ENCODE measurements at places on chromosomes 5 and 9.
A peak's percentile ranks its signal among the peaks of the same experiment; 100 is the strongest.

DNA sequence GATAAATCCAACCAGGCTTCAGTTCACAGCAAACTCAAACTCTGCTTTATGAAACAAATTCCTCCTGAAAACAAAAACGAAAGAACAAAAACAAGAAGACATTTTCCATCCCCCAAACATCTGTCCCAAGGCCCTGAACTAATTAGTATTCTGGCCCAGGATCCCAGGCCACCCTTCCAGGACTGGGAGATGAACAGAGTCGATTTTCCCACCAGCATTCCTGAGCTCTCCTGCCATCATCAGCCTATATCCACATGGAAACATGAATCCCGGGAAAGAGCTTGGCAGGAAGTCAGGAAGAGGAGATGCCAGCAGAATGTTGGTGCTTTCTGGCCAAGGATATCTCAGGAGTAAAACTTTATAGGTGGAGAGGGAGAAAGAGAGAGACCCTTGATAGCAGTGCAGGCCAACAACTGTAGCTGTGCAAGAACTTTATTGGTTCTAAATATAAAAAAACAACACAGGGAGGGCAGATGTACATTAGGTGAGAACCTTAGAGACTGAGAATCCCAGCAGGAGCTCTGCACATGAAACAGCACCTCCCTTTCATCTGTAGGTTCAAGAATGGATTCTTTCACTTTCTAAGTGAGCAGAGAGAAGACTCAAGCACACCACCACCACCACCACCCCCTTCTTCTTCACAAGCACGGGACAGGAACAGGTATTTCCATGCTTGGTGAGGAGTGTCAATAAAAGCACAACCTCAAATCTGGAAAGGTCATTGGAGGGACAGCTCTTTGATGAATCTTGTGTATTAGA, 190.7 kb upstream of the TAS2R1 start:
- DNase-seq = no peak

DNA sequence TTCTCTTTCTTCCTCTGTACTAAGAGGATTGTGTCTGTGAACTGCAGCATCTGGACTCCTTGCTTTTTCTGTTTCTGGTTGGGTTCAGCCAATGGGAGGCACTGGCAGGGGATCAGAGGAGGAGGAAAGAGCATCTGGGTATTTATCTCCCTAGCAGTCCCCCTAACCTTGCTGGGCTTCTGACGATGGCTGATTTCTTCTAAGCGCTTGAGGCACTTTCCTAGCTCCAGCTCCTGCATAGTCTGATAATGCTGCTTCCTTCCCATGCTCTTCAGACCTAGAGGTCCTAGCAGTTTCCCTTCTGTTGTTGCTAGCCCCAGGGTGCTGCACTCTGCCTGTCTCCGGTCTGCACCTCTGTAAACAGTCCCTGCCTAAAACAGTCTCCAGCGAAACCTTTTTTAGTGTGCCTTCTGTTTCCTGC, 225.1 kb downstream of the PDZD2 start:
- DNase-seq = no peak

DNA sequence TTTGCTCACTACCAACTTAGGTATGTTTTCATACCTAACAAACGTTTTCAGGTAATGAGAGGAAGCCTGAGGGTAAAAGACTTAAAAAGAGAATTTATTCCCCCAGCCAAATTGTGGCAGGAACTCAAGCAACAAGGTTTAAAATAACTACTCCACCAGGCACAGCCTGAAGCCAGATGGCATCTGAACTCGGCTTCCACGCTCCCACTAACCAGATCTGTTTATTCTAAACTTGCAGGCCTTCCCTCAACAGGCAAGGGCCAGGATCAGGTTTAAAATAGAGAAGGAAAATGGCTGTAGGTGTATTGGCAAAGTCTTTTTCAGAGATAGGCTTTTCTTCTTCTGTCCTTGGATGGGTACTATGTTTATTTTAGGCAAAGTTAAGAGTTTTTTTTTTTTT, 89.4 kb downstream of the OTULIN start:
- DNase-seq = no peak

DNA sequence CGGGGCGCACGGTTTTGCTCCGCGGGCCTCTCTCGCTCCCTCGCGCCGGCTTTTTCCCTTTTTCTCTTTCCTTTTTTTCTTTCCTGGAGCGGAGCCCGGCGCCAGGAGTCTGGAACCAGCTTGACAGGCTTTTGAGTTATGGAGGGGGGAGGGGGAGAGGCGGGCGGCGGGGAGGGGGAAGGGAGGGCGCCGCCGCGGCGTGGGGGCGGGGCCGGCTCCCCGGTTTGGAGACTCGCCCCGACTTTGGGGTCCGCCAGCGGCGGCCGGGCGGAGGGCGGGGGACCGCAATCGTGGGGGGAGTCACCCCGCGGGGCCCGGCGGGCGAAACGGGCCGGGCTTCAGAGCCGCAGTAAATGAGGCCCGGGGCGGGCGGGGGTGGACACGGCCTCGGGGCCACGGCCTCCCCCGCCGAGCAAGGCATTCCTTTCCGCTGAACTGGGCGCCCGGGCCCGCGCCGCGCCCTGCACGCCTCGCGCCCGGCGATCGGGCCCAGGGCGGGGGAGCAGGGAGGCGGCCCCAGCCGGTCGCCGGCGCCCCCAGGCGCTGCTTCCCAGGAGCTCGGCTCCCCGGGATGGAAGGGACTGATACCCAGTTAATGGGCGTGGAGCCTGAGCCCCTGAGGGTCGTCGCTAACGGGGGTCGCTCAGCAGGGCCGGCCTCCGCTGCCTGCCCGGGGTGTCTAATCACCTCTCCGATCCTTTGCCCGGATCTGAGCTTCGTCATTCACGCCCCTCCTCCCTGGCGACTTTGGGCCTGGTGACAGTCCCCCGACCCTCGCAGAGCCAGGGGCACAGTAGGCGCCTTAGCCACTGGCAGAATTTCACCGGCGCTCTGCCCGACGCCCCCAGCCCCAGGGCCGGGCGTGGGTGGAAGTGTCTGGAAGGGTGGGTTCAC, 138.1 kb downstream of the C9orf50 start:
- DNase-seq = peak; percentile 48

- DNase-seq = no peak
Observed at GRCh38 chr5:136776022-136776927, 410.9 kb upstream of the TRPC7 start.

- DNase-seq = no peak
Observed at GRCh38 chr5:58999804-59000203, 416.9 kb downstream of the RAB3C start.

GRCh38 chr5:143771602-143772001, 40.4 kb upstream of the HMHB1 start:
- no peak for DNase-seq

GRCh38 chr5:140953234-140953633, 13.0 kb upstream of the PCDHAC2 start:
- DNase-seq = no peak

- DNase-seq = no peak
Observed at GRCh38 chr5:66002415-66002814, 76.0 kb downstream of the ERBIN start.

GRCh38 chr9:101453776-101454570, 18.4 kb upstream of the ALDOB start:
- DNase-seq = no peak

DNA sequence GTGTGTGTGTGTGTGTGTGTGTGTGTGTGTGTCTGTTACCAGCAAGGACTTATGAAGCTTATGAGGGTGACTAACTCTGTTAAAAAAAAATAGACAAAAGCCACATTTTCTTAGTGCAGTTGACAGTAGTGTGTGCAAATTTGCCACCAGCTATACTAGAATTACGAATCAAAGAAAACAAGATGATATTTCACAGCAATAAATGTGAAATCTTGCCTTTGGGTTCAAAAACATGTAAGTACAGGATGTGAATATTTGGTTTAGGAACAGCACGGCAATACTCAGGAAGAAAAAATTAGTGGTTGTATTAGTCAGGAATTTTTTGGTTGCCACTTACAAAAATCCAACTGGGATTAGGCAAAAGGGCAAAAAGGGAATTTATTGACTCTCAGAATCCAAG, 117.4 kb downstream of the NPR3 start:
- no peak for DNase-seq

- no peak for DNase-seq
Observed at GRCh38 chr5:54859316-54859715, 126.1 kb downstream of the ESM1 start.

DNA sequence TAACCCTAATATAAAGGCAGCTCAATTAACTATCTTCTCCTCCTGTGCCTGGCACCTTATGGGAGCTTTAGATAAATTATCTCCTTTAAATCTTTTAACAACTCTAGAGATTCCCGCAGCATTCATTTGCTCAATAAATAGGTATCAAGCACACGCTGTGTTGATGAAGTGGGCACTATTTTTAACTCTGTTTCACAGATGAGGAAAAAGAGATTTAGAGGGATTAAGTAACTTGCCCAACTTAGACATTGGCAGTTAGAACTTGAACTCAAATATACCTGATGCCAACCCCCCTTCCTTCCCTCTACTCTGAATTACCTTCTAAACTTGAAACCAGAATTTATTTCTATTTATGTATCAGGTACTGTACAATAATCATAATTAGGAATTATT, 112.4 kb downstream of the SH3TC2 start:
- no peak for DNase-seq

DNA sequence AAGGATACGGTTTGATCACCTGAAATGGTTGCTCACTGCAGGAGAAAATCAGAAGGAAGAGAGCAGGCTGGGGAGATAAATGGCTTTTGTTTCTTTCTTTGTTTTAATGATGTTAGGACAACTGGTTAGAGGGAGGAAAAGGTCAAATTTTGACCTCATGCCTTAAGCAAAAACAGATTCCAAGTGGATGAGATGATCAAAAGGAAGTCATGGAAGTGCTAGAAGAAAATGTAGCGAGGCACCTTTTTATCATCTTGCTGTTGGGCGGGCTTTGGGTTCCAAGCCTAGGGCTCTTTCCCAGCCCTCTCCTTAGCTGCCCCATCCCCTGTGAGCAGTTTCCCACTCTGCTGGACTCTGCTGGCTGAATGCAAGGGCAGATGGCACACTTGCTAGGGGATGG, 127.9 kb downstream of the ADAMTS2 start:
- DNase-seq = no peak

DNA sequence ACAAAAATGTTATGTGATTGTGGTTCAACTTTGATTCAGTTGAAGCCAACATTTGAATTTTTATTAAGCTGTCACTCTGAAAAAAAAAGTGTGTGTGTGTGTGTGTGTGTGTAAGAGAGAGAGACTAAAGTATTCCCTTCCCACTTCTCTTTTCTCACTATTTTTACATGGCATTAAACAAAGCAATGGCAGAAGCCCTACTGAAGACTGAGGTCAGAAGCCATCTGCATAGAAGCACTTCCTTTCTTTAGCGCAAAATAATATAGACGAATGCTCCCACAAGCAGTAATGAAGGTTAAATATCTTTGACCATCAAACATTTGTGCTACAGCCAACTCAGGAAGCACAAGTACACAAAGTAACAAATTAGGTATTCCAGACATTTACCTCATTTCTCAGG, 540.5 kb downstream of the KCTD16 start:
- DNase-seq = no peak

- DNase-seq = no peak
Observed at GRCh38 chr5:162429142-162429541, 361.6 kb downstream of the GABRG2 start.

DNA sequence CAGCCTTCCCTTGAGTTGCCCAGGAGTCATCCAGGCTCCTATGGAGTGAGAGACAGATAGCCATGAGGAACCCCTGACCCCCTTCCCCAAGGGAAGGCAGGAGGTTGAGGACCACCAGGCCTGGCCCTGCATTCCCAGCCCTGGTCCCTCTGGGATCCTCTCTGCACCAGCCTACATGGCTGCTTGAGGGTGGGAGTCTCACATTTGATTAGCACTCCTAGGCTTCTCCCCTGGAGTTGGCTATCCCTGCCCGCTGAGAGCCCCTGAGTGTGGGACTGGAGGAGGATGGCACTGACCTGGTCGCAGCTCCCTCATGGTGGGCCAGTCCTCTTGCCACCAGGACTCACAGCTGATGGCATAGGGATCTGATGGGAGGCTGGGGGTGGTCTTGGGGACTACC, 46.7 kb downstream of the SAR1B start:
- DNase-seq = no peak

DNA sequence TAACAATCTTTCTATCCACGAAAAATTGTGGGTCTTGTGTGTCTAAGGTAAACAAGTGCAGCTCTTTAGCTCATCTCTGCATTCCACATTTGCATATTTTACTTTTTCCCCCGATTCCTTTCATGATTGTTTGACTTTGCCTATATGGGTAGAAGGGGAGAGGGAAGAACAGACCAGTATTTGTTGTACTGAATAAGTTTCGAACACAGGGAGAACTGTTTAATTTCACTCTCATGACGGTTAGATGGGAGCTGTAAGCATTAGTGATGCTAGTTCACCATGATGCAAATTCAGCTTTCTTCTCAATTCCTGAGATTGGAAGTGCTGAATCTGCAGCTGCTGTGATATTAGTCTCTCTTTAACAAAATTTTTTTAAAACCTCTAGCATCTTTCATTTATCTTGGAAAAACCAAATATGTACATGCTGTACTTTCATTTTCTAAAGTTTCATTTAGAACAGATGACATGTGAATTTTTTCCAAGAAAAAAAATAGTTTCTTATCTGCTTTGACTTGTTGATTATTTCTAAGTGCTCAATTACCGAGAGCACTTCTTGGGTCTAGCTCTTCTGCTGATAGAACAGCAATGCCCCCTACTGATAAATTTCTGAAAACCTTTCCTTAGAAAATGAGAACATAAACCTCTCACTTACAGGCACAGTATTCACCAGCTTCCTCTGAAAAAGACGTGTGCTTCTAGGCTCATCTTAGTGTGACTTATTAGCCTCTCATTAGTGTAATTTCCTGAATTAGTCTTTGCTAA, 149.5 kb downstream of the BAAT start:
- no peak for DNase-seq

DNA sequence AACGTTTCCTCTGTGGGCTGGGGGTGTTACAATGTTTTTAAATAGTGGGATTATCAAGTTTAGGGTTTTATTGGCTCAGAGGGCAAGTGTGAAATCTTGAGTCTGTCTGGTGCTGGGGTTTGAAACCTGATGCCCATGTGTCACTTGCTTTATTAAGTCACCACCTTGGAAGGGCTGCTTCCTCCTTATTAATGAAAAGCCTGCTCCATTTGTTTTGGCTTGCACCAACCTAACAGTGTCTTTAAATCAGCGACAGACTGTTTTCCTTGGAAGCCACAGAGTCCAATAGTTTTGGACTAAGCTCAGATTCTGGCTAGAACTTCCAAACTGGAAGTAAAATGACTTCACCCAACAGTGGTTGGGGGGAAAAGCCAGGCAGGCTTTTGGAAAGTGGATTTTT, 10.7 kb upstream of the PALM2AKAP2 start:
- DNase-seq = no peak

GRCh38 chr9:92378865-92379560, 25.4 kb downstream of the OGN start:
- peak; percentile 6 for DNase-seq

DNA sequence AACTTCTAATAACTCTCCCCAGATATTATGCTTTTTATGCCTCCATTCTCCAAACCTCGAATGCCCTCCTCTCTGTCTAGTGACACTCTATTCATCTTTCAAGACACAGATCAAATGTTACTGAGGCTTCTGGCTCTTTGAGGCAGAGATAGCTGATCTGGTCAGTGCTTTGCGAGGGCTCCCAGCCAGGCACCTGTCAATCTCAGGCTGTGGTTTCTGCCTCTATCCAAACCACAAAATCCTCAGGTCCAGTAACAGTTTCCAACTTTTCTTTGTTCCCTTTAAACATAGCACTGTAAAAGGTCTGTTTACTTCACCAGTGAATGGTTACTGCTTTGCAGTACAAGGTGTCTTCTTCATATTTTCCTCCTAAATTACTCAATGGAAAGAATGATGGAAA, 11.5 kb upstream of the STK32A start:
- DNase-seq = no peak

Data from CD4-positive, alpha-beta T cell treated with Interleukin-21 for 1 hour (primary cell).